ENCODE measurements at places on chromosomes 1 and 21.

- no peak for DNase-seq
Observed at GRCh38 chr1:53535846-53536245, 76.6 kb downstream of the DMRTB1 start.

DNA sequence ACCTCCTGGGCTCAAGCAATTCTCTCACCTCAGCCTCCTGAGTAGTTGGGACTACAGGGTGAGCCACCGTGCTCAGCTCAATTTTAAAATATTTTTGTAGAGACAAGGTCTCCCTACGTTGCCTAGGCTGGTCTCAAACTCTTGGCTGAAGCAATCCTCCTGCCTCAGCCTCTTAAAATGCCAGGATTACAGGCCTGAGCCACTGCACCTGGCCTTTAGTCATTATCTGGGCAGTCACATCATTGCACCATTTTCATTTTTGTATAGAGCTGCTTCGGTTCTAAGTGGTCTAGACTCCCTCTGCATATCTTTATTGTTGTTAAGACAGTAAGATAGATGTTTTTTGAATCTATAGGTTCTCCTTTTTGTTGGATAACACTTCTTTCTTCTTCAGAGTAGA is 39.9 kb downstream of the ATF3 start:
- no peak for DNase-seq

DNA sequence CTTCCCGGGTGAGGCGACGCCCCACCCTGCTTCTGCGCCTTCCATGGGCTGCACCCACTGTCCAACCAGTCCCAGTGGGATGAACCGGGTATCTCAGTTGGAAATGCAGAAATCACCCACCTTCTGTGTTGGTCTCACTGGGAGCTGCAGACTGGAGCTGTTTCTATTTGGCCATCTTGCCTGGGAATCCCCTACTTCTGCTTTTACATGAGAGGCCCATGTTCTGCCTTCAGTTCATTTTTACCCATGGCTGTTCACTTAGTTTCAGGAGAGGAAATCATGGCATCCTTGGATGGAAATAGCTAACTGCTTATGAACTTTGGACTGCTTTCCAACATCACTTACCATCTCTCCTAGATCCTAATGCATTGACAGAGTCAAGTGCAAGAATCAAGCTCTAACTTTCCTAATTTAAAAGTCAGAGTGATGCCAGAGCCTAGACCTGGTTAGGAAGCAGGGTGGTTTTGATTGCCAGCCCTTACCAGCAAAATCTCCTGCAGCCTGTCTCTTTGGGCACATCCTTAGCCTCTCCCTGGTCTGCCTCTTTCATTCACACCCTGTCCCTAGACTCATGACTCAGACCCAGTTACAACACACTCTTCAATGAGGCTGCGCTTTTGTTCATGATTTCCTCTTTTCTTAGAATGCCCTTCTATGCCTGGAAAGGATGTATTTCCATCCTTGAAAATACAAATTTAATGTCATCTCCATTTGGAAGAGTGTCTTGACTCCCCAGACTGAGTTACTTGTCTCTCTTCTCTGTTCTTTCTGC is 137.2 kb downstream of the KCTD3 start:
- DNase-seq: no peak

GRCh38 chr1:172883844-172884243 is 166.9 kb downstream of the TNFSF18 start:
- DNase-seq: no peak

DNA sequence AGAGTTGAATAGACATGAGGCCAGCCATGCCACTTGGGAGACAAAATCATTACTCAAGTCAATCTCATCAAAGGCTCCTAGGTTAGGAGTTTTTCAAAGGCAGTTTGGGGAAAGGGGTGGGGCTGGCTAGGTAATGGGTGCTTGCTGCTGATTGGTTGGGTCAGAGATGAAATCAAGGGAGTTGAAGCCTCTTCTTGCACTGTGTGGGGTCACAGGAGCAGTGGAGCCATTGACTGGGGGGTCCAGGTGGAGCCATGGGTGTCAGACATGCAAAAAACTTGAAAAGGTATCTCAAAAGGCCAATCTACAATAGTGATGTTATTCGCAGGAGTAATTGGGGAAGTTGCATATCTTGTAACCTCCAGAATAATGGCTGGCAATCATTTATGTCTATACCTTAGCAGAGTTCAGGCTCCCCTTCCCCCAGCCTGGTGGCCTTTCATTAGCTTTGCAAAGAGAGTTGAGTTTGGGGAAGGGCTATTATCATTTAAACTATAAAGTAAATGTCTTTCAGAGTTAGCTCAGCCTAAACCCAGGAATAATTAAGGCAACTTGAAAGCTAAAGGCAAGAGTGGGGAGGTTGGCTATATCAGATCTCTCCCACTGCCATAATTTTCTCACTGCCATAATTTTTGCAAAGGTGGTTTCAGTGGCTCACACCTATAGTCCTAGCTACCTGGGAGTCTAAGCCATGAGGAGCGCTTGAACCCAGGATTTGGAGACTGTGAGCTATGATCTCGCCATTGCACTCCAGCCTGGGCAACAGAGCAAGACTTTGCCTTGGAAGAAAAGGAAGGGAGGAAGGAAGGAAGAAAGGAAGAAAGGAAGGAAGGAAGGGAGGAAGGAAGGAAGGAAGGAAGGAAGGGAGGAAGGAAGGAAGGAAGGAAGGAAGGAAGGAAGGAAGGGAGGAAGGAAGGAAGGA is 7.8 kb upstream of the PINK1 start:
- no peak for DNase-seq

GRCh38 chr1:3763351-3764125 is 9.0 kb upstream of the SMIM1 start:
- no peak for DNase-seq

DNA sequence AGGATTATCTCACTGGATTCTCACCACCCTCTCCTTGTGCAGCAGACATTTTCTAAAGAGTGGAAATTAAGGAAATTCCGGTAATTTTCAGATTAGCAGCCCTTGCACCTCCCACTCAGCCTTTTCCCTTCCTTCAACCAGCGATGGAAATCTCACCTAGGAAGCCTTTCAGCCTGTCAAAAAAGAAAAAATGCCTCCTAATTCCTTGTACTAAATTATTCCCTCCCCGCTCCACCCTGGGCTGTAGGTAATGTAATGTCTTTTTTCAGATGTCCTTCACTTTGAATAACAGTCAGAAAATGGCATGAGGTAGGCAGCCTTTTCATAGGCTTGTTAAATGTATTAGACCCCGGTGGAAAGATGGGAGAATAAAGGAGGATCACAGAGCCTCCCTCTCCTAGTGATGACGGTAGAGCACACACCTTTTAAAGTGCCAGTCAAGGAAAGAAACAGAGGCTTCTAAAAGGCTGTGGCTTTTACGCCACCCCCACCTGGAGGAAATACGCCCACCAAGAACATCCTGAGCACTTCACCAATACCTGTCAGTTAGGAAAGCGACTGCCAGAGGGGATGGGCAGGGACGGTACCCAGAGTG is 62.8 kb upstream of the NEK2 start:
- DNase-seq: no peak

DNA sequence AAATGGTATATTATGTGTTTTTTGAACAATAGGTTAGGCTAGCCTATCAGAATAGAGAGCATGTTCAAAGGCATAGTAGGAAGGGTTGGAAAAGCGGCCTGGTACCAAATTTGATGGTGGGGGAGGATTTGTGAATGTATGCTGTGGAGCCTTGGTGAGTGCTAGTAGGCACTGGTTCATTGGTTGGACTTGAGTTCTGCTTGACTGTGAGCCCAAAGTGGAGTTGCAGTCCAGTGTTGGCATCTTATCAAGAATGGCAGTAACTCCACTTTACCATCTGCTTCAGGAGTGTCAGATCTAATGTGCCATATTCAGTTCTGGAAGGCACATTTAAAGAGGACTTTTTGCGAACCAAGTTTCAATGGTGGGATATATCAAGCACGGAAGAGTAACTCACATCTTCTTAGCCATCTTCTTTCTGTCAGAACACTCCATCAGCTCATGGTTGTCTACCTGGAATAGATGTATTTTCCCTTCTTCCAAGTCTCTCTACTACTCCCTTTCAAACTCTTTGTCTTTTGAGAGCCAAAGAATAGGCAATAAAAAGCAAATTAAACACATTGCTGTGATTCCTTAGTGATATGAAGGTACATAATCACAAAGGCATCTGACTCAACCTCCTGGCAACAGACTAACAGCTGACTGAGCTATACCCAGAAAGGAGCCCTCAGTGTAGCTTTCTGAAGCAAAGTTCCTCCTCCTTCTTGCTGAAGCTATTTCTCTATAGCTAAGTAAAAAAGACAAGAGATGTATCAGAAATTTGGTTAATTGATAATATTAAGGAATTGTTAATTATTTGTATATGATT is 21.7 kb downstream of the LRRC8B start:
- no peak for DNase-seq

DNA sequence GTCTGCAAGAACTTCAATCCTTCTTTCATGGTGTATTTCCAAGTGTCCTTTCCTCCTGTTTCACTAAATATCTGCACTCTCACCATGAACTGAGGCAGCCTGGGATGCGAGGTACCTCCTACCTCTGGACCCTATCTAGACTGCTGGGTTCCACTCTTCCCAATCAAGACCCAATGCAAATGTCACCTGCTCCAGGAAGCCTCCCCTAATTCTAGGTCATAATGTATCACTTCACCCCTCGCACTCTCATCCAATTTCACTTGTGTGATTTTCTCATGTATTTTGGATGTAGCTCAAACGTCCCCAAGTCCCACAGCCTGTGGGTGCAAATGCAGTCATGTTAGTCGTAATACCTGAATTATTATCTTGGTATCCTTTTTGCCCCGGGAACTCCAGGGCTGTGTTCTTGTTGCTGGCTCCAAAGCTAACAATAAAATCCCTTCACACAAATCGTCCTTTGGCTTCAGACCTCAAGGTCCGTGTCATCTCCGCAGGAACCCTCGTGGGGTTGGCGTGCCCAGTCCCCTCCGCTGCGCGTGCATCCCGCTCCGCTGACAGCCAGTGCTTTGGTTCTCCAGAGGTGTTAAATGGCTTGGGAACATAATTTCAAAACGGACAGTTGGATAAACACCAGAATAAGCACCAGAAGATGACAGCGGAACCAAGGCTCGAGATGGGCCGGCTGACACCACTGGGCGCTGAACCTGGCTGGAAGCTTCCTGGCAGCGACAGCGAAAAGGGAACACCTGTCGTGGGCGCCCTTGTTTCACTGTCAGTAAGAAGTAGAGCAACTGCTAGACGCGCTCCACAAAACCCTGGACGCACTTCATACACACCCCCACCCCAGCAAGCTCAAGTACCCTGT is 1.0 kb upstream of the BACH1 start:
- DNase-seq: no peak

DNA sequence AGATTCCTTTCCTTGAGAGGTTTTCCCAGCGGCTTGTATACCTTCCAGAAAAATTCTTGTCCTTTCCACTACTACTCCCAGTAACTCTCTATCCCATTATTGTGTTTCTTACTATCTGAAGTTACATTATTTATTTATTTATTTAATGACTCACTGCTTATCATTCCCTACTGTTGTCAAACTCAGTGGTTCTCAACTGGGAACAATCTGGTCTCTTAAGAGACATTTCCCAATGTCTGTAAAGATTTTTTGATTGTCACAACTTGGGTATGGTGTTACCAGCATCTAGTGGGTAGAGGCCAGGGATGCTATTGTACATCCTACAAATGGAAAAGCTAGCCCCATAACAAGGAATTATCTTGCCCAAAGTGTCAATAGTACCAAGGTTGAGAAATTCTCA is 771.5 kb upstream of the ADGRL2 start:
- DNase-seq: no peak

- DNase-seq: no peak
Observed at GRCh38 chr1:50236656-50237055, 127.9 kb downstream of the ELAVL4 start.

GRCh38 chr1:54014009-54014629 is 3.9 kb downstream of the LDLRAD1 start:
- peak; percentile 45 for DNase-seq

DNA sequence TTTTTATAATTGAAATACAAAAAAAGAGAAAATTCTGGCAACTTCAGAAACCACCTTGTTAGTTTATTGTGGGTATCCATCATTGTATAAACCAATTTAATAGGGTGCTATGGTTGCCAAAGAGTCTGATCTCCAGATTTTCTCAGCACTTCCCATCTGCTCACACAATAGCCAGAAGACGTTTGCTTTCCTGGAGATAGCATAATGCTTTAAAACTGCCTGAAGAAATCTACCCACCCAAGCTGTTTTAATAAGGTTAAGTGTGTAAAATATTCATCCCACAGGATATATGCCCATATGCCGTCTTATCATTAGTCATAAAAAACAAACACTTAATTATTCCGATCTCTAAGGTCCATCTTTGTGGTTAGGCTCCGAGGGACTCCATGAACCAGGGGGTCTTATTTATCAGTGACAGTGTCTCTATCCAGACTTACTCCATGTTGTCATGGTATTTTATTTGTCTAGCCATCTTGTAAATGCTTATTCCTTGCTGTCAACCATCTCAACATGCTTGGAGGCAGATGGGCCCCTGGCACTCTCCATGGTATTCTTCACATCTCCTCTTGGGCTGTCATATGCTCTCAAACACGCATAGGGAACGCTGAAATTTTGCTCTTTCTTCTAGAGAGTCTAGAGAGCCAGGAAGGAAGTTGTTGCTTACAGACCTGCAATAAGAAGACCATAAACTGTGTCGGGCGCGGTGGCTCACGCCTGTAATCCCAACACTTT is 58.5 kb downstream of the MAP10 start:
- DNase-seq: no peak

DNA sequence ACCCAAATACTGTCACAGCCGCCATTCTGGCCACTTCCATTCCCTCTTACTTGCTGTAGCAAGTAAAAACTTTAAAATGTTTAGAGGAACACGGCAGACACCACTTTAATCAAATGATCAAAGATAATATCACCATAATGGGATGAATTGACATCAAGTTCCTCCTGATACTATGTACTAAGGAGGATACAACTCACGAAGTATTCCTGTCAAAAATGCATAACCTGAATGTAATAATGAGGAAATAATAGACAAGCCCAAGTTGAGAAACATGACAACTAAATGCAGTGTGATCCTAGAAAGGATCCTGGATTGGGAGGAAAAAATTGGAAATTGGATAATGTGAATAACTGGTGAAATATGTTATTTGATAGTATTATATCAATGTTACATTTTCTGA is 3.9 kb downstream of the KDF1 start:
- DNase-seq: no peak

DNA sequence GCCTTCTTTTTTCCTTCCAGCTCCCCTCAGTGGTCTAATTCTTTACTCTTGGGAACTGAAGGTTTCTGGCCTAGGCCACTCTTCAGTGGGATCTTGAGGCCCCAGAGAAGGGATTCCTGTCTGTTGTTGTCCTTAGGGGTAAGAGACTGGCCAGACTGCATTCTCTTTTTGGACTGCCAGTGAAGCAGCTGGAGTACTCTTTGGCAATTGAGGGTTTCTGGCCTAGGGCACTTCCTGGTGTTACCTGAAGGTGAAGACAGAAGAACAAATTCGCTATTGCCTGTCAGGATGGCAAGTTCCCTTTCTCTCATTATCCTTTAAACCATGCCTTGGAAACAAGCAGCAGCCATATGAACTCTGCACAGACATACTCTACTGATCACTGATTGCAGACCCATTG is 286.6 kb upstream of the ZP4 start:
- DNase-seq: no peak

GRCh38 chr1:182229921-182230491 is 161.6 kb downstream of the GLUL start:
- DNase-seq: peak; percentile 38
